ENCODE measurements at places on chromosomes 7 and 10. TPM values are rescaled to one million over a fixed set of nuclear protein-coding genes. Genes with fewer than 3 reads are reported as not detected.
A peak's percentile ranks its signal among the peaks of the same experiment; 100 is the strongest.

TMEM213 gene
- 0.18 TPM for total RNA-seq

CARD11 gene
- 83.3 TPM for total RNA-seq

TEX47 gene
- total RNA-seq: not detected

METTL27 gene
- total RNA-seq: 0.50 TPM

CXCL12 gene
- total RNA-seq: not detected

FAM25C gene
- total RNA-seq: not detected

AKR1B15 gene
- total RNA-seq: not detected

GJD4 gene
- total RNA-seq: not detected

LRIT1 gene
- not detected for total RNA-seq

ZNF37A gene
- 23.5 TPM for total RNA-seq

- DNase-seq: no peak
Observed at GRCh38 chr10:88115407-88115806, 252.0 kb downstream of the PTEN start.

- no peak for DNase-seq
Observed at GRCh38 chr10:90075995-90076394, 374.6 kb downstream of the KIF20B start.

DNA sequence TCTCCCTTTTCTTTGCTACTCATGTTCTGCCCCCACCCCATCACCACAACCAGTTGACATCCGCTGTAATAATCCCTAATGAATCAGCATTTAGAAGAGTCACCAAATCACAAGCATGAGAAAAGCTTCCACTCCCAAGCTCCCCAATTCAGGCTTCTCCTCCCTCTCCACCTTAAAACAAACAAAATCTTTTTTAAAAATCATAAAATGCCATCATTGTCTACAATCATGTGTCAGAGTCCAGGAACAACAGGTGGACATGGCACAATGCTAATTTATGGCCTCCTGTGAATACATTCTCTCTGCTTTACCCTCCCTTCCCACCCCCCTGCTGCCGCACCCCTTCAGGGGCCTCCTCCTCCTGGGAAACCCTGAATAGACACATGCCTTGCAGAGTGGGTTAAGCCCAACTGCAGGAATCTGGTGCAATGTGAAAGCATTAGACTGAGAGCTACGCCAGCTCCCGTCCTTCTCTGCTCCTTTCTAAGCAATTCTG lies 3.7 kb downstream of the LRRC4 start:
- DNase-seq: no peak

DNA sequence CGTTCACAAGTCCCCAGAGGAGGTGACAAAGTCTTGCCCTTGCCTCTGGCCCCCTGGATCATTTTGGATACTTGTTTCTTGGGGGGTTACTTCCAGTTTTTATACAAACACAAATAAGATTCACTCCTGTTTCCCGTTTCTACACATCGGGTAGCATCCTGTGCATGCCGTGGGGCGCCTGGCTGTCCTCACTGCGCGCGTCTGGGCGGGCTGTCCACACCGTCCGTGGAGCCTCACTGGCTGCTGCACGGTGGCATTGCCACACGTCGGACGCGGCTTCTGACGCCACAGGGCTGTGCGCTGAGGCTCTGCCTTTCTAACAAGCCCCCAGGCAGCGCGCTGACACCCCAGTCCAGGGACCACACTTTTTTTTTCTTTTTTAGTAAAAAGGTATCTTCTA lies 18.4 kb downstream of the BNIP3 start:
- DNase-seq: no peak

- DNase-seq: no peak
Observed at GRCh38 chr10:106559442-106559841, 605.1 kb downstream of the SORCS1 start.

- DNase-seq: no peak
Observed at GRCh38 chr10:59582780-59583179, 126.9 kb downstream of the SLC16A9 start.

- no peak for DNase-seq
Observed at GRCh38 chr10:30371954-30372353, 22.9 kb upstream of the MTPAP start.

DNA sequence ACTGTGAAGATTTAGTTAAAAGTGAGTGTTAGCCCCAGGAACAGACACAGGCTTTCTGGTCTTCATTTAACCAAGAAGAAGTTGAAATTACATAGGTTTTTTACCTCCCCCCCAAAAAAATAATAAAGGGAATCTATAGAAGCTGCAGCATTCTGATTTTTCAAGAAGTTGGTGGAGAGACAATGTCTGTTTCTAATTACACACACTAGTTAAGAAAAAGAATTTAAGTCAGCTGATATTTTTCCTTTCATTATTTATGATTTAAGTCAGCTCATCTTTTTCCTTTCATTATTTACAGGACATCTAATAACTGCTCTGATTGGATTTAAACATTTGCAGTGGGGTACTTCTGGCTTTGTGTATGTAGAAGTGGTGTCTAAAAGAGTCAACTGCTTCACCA lies 201.4 kb upstream of the NRP1 start:
- DNase-seq: no peak

DNA sequence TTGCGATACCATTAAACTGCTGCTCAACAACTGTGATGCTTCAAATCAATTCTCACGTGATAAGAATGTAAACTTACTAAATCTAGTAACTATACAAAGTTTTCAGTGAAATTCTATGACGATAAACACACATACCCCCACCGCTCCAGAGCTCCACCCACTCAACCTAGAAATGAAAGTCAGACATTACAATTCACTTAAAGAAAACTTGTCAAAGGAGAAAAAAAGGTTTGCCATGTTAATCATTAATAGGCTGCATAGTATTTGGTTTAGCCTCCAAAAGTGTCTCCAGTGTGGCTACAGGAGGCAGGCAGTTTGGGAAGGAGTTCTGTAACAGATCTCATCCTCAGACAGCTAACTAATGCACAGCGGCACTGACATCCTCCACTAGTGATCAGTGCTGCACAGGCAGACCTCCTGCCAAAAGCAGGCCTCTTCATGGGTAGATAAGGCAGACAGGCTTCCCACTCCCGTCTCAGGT lies 3.1 kb downstream of the HERPUD2 start:
- DNase-seq: peak; percentile 45

- DNase-seq: no peak
Observed at GRCh38 chr10:17512341-17513001, 58.1 kb upstream of the ST8SIA6 start.

- DNase-seq: no peak
Observed at GRCh38 chr10:121243609-121244241, 354.5 kb downstream of the FGFR2 start.

DNA sequence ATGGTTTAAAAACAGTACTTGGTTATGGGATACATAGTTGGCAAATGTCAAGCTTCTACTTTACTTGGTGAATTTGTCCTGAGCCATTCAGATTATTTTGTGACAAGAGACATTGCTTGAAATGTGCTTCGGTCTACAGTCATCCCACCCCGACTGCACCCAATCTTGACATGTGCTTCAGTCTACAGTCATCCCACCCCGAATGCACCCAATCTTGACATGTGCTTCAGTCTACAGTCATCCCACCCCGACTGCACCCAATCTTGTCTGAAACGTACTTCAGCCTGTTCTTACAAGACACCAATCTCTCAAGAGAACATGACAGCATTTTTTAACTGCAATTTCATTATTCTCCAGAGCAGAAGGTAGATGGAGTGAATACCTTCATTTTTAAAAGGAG lies 47.8 kb downstream of the PRKCQ start:
- no peak for DNase-seq

DNA sequence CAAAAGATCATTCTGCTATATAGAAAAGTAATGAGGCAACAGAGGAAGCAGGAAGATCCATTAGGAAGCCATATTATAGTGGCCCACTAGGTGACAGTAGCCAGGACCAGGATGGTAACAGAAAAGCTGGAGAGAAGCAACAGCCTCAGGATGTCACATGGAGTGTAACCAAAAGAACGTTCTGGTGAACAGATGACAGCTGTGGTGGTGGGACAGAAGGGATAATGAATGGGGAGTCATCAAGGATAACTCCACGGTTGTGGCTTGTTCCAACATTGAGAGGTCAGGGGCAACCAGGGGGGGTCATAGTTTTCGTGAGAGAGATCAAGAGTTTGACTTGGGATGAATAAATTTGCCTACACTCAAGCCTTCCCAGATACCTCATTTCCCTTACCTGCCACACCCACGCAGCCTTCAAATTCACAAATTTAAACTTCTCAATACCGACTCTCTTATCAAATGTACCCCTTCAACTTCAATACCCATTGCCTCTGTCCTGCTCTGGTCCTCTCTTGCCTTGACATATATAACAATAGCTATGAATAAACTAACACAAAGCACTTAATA lies 9.3 kb downstream of the TBL2 start:
- DNase-seq: no peak

DNA sequence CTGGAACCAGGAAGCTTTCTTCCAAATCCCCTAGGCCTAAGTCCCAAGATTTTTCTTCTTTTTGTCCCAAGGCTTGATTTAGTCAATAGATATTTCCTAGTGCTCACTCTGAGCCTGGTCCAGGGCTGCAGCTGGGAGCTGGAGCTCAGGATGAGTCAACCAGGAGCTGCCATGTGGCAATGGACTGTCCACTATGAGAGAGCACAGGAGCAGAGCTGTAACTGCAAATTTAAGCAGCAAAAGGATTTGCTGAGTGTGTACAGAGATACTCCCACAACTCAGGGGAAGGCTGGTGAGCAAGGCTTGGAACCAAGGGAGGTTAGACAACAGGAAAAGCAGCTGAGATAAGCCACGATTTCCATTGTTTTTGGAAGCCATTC lies 92.1 kb upstream of the CXCL12 start:
- DNase-seq: no peak

GRCh38 chr7:29360633-29361625 lies 166.4 kb downstream of the CHN2 start:
- no peak for DNase-seq

GRCh38 chr7:151843181-151843580 lies 33.7 kb downstream of the PRKAG2 start:
- DNase-seq: no peak

DNA sequence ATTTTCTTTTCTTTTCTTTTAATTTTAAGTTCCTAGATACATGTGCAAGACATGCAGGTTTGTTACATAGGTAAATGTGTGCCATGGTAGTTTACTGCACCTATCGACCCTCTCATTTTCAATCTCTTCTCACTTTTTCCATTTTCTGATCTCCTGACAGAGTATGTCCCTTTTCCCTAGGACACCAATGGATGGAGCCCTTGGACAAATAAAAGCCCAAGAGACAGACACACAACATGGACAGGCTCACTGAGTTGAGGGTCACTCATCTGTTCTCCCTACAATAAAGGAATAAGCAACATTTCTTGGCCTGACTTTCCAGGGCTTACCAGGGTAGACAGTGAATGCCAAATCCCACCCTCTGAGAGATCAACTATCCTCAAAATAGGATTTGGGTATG lies 15.2 kb upstream of the UBE2D1 start:
- no peak for DNase-seq

DNA sequence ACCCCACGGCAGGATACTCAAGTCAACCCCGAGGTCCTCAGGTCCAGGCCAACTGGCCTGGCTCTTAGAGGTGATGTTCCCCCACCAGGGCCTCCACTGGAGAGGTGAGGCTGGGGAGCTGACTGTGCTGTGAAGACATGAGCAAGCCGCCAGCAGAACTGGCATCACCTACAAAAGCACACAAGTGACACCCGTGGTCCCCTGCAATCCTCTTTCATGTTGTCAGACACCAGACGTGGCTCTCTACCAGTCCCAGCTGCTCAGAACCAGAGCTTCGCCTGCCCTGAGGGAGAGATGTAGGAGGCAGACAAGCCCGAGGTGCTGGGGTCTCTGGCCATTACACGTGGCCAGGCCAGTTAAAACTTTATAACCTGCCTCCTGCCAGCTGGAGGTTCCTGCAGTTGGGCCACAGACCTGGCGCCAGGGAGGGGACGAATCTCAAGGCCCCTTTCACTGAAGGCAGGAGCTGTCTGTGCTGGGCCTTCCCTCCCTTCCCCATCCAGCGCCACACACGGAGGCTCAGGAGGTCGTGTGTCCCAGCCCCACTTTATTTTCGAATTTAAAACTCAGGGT lies 2.2 kb downstream of the COMTD1 start:
- no peak for DNase-seq

- DNase-seq: peak; percentile 22
Observed at GRCh38 chr7:159070431-159071148, 74.1 kb downstream of the VIPR2 start.

DNA sequence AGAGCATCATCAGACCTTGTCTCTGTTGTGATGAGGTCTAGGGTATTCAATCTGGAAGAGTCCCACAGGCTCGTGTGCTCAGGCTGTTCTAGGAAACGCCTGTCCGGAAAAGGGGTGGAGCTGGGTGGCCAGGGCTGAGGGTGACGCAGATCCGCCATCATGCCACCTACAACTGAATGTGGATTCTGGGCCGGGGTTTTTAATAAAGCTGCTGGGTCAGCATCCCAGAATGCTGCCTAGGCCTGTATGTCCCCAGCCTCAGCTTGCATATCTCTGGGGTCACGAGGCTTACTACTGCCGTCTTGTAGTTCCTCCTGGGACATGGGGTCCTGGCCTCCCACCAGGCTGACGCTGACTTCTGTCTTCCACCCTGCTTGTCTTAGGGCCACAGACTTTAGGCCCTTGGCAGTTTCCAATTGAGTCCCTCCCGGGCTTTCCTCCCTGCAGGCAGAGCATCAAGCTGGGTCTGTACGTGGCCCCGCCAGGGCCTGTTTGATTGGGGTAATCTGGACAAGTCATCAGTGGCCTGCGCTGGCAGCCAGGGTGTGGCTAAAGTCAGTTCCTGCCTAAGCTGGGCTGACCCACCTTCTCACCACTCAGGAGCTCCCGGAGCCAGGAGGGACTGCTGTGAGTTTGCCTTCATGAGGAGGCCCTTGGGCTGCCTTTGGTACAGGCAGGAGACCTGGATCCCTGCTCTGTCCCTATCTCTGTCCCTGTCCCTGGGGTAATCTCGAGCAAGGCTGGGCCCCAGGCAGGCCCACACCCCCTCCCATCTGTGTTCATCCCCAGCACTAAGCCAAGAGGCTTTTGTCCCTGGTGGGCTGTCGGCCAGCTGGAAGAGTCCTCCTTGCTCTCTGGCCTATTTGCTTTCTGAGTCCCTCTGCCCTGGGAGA lies 79.9 kb downstream of the ZMIZ1 start:
- DNase-seq: no peak

GRCh38 chr10:17286562-17287550 lies 58.8 kb downstream of the VIM start:
- DNase-seq: no peak

GRCh38 chr7:4460597-4460996 lies 221.5 kb upstream of the FOXK1 start:
- no peak for DNase-seq

DNA sequence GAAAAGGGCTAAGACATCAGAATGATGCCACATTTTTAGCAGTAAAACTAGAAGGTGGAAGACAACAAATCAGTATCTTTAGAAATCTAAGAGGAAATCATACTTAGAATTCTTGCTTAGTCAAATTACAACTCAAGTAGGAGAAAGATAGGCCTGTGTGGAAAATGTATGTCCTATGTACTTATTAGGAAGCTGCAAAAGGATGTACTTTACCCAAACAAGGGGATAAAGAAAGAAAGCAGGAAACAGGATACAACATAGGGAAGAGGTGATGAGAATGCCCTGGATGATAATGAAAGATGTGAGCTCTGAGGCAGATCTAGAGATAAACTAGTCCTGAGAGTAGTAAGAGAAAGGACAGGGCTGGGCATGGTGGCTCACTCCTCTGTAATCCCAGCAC lies 54.9 kb downstream of the RNLS start:
- DNase-seq: no peak

Measured in activated naive CD4-positive, alpha-beta T cell treated with anti-CD3 and anti-CD28 coated beads, Interleukin-2, amount 50 U/mL, for 72 hours (primary cell).